Ovary (tissue), 10 donors: ENCODE measurements at places on chromosomes 7 and 10.

- no peak for DNase-seq
Measured at GRCh38 chr7:111866787-111867186, 304.5 kb upstream of the IMMP2L start.

- DNase-seq = no peak
Measured at GRCh38 chr10:103396789-103397087, 312 bp downstream of the PDCD11 start.

- DNase-seq = no peak
Measured at GRCh38 chr10:124722798-124723783, 21.1 kb downstream of the FAM53B start.

DNA sequence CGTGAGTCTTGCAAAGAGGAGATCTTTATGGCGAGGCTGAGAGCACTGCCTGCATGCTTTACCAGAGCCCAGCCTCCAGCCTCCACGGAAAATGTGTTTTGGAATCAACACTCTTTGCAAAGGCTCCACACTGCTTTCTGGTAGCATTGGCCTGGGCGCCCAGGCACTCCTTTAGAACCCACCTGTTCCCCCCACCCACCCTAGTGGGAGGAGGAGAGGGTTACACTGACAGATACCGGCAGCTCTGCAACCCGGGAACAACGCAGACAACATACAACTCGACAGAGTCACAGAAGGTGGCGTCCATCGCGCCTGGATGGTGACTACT, 5.5 kb upstream of the MNX1 start:
- no peak for DNase-seq

DNA sequence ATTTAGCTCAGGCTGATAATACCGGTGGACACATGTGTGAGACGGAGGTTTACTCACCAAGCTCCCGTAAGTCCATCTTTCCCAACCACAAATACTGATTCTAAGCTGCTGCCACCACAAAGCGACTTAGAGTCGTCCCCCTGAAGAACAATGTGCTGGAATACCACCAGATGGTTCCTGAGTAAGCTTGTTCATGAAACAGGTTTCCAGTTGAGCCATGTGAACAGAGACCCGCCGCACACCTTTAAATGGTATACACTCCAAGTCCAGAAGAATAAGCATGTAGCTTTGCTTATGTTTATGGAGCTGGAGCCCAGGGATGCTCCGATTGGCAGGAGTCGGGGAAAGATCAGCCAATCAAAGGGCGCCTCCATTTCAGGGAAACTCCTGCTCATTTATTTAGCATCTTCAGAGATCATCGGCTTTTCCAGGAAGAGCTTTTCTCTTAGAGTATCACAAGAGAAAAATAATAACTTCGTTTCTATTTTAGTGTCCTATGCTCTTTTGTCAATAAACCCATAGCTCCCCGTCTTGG, 261.6 kb upstream of the AOAH start:
- no peak for DNase-seq
